ENCODE measurements at places on chromosomes 12 and 14.

GRCh38 chr12:94151582-94151981 lies 3.2 kb downstream of the PLXNC1 start:
- no peak for DNase-seq

DNA sequence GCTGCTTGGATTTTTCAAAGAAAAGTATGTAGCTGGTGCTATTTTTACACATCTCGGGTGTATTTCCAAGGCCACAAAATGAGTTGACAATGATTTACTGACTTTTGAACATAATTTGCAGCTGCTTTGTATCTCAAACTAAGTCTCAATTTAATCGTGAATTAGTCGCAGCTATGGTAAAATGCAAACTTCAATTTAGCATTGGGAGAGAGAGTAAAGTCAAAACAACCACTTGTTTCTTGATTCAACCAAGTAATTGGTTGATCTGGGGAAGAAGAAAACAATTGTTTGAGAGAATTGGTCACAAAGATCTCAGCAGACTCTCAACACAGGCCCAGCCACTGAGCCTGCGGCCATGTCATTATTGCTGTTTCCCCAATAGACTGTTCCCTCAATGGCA lies 75.0 kb upstream of the DYRK2 start:
- DNase-seq: no peak

GRCh38 chr12:72888693-72889092 lies 616.5 kb downstream of the TRHDE start:
- DNase-seq: no peak

DNA sequence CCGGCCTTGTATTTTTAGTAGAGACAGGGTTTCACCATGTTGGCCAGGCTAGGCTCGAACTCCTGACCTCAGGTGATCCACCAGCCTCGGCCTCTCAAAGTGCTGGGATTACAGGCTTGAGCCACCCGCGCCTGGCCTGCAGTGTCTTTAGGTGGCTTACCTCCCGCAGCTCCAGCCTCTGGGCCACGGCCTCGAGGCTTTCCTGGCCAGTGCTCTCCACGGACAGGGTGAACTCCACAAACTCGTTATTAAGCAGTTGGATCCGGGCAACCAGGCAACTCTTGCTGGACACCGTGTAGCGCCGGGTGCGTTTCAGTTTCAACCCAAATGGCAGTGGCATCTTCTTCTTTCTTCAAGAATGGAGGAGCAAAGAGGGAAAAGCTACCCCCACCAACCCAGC lies 4.7 kb downstream of the PTPN21 start:
- DNase-seq: no peak

- DNase-seq: no peak
These were observed 20.4 kb upstream of the BEGAIN start for GRCh38 chr14:100607611-100607956.

- DNase-seq: no peak
These were observed 83.2 kb downstream of the PAH start for GRCh38 chr12:102833687-102834441.

GRCh38 chr12:109443794-109444193 lies 33.3 kb downstream of the KCTD10 start:
- DNase-seq: no peak

DNA sequence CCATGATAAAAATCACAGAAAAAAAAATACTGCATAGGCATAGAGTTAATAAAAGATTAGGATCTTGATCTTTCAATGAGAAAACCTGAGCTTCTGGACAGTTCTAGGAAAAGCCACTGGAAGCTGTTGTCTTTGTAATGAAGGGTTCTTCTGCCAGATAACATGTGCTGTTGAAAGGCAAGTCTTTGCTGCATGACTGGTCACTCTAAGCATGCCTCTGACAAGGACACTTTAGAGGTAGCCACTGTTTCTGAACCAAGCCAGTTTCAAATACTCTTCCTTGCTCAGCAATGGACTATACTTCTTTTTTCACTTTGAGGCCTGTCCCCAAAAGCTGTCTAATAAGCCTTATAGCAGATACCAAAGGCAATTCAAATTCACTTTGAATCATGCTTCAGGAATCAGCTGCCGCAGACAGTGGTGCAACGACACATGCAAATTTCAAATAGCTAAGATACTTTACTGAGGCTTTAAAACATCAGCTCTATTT lies 70.2 kb downstream of the BTG1 start:
- no peak for DNase-seq

- DNase-seq: no peak
These were observed 43.1 kb upstream of the ABCC9 start for GRCh38 chr12:21984375-21984774.

DNA sequence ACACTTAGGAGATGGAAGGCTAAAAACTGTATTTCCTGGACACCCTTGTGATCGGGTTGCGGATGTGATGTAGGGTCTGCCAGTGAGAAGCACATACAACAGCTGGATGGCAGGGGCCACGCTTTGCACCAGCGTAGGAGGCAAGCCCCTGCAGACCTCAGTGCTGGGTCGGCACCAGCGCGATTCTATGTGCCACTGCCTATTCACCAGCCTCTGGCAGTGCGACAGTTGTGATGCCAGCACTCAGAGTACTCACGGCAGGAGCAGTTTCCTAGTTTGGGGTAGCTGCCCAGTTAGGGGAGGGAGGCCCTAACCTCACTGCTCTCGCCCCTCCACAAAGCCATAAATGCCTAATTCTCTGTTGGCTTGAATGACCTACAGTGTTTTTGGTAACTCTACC lies 31.6 kb downstream of the SPTLC2 start:
- DNase-seq: no peak

- DNase-seq: no peak
These were observed 52.1 kb downstream of the TBC1D30 start for GRCh38 chr12:64876388-64877071.

DNA sequence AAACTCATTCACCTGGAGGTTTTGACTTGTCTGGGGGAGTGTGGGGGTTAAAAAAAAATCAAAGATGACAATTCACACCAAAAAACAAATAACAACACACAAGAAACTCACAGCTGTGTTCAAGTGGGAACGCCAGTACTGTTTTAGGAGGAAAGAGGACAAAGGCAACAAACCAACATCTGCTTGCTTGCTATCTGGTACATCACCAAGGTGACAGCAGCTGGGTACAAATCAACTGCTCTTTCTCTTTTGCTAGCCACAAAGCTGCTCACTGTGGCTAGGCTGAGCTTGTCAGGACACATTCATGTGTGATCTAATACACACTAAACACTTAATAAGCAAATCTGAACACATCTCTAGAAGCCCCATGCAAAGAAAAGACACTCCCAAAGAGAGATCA lies 128.0 kb upstream of the RAP1B start:
- no peak for DNase-seq

- DNase-seq: no peak
These were observed 128.1 kb upstream of the AMIGO2 start for GRCh38 chr12:47207829-47208248.

GRCh38 chr14:49424436-49425331 lies 161.5 kb downstream of the RPS29 start:
- no peak for DNase-seq

- peak; percentile 3 for DNase-seq
These were observed 379.4 kb downstream of the ALG10 start for GRCh38 chr12:34401659-34402227.

GRCh38 chr14:23514644-23514957 lies 37.0 kb downstream of the ZFHX2 start:
- no peak for DNase-seq

DNA sequence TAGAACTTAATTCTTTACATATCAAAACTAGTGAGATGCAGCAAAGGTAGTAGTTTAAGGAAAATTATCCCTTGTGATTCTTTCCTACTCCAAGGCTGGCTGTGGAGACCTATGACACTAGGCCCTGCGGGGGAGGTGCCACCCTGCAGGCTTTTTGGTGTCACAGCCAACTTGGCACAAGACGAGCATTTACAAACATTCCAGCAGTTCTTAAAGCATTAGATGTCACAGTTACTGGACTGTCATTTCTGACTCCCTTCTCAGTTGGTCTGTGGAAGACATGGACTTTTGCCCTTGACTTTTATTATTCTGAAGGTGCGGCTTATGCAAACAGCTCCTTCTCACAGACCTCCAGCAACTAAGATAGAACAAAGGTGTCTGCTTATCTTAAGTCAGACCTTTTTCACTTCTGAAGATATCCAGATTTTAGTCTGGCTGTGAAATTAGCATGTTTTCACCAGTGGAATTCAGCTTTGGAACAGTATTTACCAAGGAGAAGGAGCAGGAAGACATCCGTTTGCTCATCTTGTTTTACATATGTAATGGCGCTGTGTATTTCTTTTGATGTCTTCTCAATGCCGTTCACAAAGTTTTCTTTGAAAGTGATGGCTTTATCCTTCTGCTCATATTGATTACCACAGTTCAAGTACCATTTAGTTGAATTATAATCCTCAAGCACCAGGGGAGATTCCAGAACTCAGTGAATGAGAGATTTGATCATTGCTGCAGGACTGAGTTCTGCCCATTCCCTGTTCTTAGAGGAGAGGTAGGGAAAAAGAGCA lies 17.9 kb downstream of the SRGAP1 start:
- DNase-seq: no peak

DNA sequence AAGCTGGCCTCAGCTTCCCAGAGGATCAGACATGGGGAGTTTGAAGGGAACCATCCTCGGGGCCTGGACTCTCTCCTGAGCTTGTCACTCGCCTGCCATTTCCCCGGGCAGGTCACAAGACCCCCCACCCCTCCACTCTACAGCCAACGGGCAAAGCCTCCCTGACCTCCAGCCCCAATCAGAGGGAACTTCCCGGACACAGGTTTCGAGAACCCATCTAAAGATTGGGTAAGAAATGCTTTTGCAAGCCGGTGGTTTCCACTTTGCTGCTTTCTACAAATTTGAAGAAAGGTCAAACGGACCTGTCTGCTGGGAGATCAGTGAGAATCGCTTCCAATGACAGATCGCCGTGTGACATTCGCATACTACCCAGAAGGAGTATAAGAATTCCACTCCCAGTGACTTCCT lies 89.6 kb downstream of the SCARB1 start:
- DNase-seq: no peak

GRCh38 chr14:75018694-75019093 lies 16.0 kb downstream of the EIF2B2 start:
- no peak for DNase-seq

DNA sequence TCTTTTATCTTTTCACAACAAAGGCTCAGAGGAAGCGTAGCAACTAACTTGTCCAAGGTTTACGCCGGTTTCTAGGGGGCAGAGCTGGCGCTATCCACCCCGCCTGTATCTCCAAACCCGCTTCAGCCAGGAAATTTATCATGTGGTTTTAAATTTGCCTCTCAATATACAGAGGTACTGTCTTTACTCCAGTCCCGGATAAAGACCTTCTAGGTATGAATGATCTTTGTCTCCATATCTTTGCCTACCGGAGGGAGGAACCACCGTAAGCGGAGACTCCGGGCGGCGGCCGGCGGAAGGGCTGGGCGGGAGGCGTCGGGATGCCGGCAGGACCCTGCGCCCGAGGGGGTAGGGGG lies 693 bp upstream of the RIMKLB start:
- DNase-seq: no peak

- DNase-seq: no peak
These were observed 788 bp downstream of the KRT72 start for GRCh38 chr12:52600475-52600874.

GRCh38 chr12:12600659-12601058 lies 11.0 kb upstream of the CREBL2 start:
- DNase-seq: no peak

DNA sequence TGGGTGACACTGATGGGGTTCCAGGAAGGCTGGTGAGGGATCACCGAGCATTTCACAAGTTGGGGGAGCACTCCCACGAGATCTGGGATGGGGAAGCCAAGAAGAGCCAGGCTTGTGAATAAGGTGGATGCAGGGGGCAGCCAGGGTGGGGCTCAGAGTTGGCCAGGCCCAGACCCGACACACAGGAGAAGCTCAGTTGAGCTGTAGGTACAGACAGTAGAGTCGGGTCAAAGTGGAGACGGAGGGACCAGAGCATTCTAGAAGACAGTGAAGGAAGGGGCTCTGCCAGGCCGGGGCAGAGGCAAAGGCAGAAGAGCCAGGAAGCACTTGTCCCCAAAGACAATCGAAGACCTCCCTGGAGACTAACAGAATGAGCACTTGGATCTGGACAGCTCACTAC lies 70.9 kb upstream of the BCL11B start:
- DNase-seq: no peak

Measured in BE2C (cell line).